Effector memory CD8-positive, alpha-beta T cell (primary cell): ENCODE measurements at places on chromosomes 16 and 17.
A peak's percentile ranks its signal among the peaks of the same experiment; 100 is the strongest.

GRCh38 chr16:46577988-46578579, 43.1 kb downstream of the SHCBP1 start:
- no peaks in the 10 kb centered on the region for H3K27me3 ChIP-seq
- DNase-seq: no peak
- H3K36me3 ChIP-seq: no peaks in the 10 kb centered on the region
- peaks cover 14% of the 10 kb centered on the region for H3K4me1 ChIP-seq

DNA sequence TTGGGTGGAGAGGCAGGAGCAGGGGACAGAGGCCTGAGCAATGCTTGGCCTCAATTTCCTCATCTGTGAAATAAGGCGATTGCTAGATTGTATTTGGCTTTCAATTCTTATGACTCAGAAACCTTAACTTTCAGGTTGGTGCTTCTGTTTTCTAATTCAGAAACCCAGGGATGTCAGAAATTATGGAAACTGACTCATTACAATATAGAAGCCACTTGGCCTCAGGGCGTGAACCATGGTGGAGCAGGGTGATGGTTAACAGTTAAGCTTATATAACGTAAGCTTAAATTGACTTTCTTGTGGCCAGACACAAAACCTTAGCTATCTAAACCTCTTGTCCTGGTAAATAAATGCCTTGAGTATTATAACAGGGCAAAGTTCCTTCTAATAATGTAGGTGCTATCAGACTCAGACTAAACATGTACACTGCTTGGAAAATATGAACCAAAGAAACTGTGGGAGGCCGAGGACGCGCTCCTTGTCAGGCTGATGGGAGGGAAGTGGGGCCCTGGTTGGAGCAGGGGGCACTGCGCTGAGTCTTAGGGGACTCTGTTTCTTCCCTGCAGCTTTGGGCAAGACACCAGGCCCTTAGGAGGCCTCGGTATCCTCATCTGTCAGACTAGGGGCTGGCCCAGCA, 17.1 kb upstream of the SREBF1 start:
- no peak for DNase-seq
- H3K27ac ChIP-seq: peak overlapping the region; percentile 83
- H3K27me3 ChIP-seq: no peaks in the 10 kb centered on the region
- H3K4me1 ChIP-seq: peaks cover 32% of the 10 kb centered on the region

DNA sequence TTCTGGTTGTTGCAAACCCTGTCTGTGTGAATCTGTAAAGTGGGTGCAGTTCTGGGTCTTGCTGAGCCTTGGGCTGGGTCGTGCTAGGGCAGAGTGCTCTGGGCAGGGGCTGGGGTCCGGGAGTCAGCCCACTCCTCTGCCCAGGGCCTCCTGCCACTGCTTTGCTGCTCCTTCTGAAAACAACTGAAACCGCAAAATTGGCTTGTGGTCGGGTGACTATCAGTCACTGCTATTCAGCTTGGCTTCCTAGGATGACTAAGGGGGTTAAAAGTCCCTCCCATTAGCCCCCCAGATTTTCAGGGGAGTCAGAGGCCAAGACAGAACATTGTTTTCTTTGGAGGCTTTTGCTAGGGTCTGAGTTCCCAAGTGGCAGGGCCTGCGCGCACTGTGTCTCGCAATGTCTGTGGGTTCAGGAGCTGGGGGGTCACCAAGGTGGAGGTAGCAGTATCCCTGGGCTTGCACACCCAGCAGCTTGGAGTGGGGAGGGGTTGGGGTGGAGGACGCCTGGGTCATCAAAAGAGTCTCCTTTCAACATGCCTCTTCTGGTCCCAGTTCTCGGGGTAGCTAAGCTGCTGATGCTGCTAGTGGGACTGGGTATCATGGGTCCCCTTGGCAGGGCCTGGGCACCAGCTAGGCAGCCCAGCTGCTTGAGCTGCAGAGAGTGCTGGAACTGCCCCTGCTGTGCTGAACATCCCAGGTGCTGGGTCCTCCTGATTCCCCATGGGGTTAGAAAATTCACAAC, 13.5 kb upstream of the TBX21 start:
- H3K4me3 ChIP-seq: peak overlapping the region; percentile 67
- no peak for DNase-seq
- peak overlapping the region; percentile 78 for H3K27ac ChIP-seq
- peaks cover 12% of the 10 kb centered on the region for H3K36me3 ChIP-seq

DNA sequence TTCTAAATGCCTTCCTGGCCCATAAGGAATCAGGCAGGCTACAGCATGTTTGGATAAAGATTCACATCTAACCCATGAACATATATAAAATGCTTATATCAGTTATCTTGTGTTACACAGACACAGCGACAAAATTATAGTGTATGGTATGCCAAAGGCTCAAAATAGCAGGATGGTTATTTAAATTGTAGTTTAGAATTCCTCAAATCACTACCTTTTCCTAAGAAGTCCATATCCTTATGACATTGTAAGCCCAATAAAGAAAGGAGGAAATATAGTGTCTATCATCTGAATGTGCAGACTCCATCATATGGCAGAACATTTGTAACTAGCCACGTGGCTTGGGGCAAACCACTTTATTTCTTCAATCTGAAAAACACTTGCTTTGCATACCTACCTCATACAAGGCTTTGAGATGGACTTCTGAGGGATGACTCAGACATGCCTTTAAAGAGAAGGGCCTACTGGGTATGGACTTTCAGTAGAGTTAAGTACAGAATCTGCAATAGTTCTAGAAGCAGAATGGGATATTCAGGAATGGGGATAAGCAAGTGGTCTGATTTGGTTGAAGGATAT, 12.1 kb upstream of the DHX8 start:
- no peak overlapping the region for H3K27ac ChIP-seq
- H3K27me3 ChIP-seq: peaks cover 9% of the 10 kb centered on the region
- H3K4me3 ChIP-seq: no peak overlapping the region
- no peak for DNase-seq
- H3K4me1 ChIP-seq: no peaks in the 10 kb centered on the region

- no peaks in the 10 kb centered on the region for H3K4me1 ChIP-seq
- no peak overlapping the region for H3K27ac ChIP-seq
- H3K27me3 ChIP-seq: peaks cover 6% of the 10 kb centered on the region
- DNase-seq: no peak
These were observed 66.1 kb upstream of the HS3ST4 start for GRCh38 chr16:25625620-25626019.
